ENCODE measurements at places on chromosomes 11 and 22.

DNA sequence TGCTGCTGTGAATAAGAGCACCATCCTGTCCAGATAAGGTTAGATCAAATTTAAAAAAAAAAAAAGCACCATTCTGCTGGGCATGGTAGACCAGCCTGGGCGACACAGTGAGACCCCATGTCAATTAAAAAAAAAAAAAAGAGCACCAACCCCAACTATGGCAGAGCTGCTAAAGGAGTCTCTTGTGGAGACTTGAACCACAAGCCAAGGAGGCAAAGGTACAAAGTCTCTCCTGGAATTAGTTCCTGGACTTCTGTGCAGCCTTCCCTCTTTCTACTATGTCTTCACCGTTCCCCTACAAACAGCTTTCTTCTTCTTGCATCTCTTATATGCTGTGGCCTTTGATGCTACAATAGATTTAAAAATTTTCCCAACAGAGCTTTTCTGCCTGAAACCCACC lies 1.3 kb downstream of the PIK3C2A start:
- DNase-seq, result peak; percentile 26

DNA sequence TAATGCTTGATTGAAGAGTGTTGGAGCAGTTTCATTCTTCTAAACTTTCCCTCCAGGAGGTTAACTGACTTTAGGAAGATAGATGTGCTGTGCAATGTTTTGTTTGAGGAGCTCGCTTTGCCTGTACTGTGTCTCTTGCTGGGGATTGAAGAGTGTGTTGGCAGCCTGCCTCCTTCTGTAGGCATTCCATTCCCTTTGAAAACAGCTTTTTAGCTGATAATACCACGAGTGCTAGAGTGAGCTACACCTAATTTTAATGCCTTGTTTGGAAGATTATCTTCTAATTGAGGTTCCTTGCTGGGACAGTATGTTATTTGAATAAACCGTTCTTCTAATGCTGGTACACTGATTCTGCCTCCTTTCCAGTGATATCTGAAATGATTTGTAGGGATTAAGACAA lies 7.2 kb downstream of the DDX10 start:
- DNase-seq, result no peak

DNA sequence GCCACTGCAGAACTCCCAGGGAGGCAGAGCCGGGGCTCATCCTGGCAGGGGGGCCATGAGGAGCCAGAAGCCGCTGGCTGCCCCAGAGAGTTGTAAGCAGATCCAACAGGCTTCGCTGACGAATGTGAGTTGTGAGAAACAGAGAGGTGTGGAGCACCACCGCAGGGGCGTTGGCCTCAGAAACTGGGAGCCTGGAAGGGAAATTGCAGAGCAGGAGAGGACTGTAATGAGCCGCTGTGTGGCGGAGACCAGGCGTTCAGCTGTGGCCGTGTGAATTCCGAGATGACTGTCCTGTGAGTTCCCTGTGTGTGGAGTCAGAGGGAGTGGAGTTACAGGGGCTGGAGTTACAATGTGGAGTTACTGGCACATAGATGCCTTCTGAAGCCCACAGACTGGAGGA lies 27.7 kb upstream of the ETS1 start:
- DNase-seq, result no peak

GRCh38 chr11:6410695-6411430 lies 8.0 kb downstream of the APBB1 start:
- DNase-seq, result no peak

DNA sequence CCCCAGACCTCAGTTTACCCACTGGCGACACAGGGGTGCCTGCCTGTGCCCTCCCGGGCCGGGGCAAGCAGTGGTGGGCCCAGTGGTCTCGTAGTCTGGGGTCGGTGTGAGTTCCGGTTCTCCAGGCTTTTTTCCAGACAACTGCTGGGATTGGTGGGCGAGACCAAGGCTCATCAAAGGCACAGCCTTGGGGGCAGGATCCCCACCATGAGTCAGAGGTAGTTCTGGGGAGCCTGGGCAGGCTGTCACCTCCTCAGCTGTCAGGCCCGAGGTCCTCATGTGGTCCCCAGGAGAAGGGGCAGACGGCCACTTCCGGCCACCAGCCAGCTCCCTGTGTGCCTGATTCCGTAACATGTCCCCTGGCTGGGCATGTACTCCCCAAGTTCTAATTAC lies 827 bp upstream of the MUC2 start:
- DNase-seq, result no peak

- DNase-seq, result no peak
Observed at GRCh38 chr11:3219281-3219892, 774 bp upstream of the MRGPRG start.

- peak; percentile 15 for DNase-seq
Observed at GRCh38 chr11:7657306-7658025, 15.8 kb downstream of the CYB5R2 start.

- no peak for DNase-seq
Observed at GRCh38 chr11:67668192-67668551, 6.3 kb downstream of the ALDH3B2 start.

- DNase-seq, result peak; percentile 94
Observed at GRCh38 chr11:67288452-67289225, 464 bp upstream of the ANKRD13D start.

DNA sequence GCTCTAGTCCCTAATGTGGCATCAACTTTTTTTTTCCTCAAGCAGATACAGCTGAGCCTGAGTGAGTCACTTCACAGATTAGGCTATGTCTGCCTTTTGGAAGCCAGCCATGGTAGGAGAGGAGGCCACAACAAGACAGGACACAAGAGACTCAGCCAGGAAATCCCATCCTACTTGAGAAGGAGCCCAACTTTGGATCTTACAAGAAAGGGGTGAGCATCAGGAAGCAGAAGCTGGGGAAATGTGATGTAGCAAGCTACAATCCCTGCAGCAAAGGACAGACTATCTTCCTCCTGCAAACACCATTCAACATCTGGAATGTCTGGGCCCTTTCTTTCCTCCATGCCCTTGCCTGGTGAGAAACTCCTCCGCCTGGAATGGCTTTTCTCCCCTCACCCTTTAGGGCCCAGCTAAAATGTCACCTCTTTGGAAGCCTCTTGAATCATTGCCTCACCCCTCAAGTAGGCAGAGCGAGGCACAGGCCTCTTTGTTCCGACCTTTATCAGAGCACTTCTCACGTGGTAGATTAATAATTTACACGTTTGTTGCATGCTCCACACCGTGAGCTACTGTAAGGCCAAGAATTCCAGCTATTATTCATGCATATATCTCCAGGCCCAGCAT lies 156.4 kb upstream of the PITPNB start:
- no peak for DNase-seq

GRCh38 chr11:134691295-134691873 lies 279.3 kb upstream of the B3GAT1 start:
- DNase-seq, result no peak

DNA sequence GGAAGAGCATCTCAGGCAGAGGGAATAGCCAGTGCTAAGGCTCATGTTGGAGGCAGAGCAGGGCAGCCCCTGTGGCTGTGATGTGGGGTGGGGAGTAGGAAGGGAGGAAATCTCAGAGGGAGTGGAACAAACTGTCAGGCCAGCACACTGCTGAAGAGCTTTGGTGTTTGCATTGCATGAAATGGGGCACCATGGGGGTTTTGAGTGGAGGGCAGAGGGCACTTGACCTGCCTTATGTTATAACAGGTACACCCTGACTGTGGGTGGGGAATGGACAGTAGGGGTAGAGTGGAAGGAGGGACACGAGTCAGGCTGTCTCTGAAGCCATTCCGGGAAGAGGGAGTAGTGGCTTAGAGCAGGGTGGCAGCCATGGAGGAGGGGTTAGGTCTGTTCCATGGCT lies 24.0 kb downstream of the PRDM11 start:
- peak; percentile 14 for DNase-seq

DNA sequence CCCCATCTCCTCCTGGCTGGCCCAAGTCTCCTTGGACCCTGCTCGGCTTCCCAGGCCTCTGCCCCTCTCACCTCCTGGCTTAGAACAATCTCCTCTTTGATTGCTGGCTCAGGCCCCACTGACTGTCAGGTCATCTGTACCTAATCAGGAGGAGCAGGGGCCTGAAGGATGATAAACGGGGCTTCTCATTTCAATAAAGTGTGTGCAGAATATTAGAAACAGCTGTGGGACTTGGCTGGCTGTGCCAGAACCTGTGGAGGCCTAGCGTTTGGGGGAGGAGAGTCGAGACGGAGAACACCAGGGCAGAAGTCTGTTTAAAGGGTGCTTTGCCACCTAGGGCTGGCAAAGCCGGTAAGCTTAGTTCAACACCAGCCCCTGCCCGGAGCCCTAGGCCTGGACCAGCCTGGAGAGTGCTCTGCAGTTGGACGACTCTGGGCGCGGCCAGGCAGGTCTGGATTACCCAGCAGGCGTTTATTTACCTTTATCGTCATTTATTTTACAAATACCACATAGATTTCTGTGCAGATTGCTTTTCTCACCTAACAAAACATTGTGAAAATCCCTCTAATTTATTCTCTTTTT lies 10.1 kb upstream of the VSIG10L2 start:
- DNase-seq, result no peak

DNA sequence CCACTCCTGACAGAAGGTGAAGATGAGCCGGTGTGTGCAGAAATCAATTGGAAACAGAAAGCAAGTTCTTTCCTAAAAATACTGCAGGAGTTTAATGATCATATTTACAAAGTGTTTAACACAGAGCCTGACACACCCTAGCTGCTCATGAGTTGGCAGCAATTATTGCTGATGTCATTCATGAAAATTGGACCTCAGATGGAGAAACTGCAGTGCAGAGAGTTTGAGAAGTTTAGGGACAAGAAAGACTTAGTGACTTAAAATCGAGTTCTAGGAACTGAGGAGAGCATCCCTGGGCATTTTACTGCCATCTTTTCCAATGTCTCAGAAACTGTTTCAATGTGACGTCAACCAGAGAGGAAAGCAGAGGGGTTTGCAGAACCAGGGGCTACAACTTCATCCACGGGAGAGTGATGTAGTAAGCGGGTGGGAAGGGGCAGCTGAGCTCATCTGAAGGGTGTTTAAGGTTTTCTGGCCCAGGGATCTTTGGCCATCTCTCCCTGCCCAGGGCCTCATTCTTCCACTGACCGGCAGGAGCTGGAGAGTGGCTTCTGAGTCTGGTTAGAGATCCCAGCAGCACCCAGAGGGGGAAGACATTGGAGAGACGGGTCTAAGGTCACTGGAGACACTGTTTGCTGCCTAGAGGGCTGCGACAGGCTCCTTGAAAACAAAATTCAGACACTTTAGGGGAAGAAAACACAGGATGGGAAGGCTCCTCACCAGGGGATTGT lies 21.1 kb upstream of the IGLL5 start:
- no peak for DNase-seq

DNA sequence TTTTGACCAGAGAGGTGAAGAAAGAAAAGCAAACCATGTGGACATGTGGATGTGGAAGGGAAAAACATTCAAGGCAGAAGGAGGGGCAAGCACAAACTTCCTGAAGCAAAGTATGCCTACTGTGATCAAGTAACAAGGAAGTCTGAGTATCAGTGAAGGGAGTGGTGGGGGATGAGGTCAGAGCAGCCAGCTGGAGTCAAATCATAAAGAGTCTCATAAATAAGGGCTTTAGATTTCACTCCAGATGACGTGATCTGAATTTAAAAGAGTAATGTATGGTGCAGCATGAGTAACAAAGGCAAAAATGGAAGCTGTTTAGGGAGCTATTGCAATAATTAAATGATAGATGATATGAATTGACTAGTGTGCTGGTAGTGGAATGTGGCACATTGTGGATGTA lies 665.4 kb upstream of the CCDC90B start:
- no peak for DNase-seq

GRCh38 chr11:77340501-77340900 lies 39.0 kb upstream of the GDPD4 start:
- DNase-seq, result no peak

DNA sequence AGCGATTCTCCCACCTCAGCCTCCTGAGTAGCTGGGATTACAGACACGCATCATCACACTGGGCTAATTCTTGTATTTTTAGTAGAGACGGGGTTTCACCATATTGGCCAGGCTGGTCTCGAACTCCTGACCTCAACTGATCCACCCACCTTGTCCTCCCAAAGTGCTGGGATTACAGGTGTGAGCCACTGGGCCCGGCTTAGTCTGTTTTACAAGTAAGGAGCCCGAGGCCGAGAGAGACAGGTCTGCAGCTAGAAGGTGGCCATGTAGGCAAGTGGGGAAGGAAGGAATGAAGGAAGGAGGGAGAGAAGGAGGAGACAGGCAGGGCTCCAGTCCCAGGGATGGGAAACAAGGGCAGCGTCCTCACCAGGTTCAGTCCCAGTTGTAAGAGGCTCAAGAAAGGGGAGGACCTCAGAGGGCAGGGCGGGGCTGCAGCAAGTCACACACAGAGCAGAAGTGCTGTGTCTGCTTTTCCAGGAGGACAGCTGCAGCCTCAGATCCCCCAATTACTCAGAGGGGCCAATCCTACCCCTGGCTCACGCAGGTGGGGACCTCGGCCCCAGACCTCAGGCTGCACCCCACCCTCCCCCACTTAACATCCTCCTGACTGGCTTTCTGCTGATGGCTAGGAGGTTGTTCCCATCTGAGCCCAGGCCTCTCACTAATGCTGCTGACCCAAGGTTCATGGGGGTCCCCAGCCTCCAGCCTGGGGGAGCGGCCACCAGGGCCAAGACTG lies 53.8 kb upstream of the PRR5 start:
- no peak for DNase-seq

DNA sequence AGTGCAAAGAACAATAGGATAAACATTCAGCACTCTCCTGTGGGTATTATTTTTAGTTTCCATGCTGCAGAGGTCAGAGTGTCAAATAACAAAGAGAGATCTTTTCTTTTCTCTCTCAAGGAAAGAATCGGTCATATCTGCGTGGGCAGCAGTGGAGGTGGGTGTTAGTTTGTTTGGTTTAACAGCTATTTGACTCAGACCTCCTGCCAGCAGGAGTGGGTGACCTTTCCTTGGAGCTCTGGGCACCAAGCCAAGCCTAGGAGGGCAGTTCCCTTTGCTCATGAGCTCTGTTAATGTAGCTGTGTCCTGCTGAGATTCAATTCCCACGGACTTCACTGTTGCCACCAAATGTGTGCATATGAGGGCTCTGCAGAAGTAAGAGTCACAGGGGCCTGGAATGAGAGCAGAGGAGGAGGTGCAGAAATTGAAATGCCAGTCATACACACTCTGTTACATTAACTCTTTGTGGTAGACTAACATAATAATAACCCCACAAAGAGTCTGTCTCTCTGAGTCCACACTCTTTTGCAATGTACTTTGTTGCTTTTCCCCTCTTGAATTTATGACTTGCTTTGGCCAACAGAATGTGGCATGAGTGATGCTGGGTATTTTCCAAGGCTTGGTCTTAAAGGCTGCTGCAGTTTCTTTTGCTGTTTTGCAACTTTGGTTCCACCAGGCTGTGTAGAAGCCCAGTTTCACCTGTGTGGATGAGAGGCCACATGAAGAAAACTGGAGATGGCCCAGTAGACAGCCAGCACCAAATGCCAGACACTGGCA lies 76.0 kb upstream of the GRK3 start:
- peak; percentile 36 for DNase-seq

- no peak for DNase-seq
Observed at GRCh38 chr22:43845981-43846380, 16.3 kb downstream of the SULT4A1 start.

GRCh38 chr11:108733479-108734116 lies 68.7 kb downstream of the DDX10 start:
- no peak for DNase-seq

DNA sequence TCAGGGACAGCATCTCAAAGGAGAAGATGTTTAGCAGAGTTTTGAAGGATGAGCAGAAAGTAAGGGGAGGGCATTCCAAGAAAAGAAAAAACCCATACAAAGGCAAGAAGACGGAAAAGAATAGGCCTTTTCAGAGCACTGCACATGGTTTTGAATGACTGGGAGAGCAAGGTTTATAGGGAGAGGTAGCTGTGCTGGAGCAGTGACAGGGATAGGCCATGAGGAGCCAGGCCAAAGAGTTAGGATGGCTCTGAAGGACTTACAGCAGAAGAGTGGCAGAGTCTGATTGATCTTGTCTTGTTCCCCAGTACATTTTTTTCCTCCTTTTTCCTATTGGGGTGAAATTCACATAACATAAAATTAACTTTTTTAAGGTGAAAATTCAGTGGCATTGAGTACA lies 55.8 kb upstream of the PAK1 start:
- no peak for DNase-seq
